ENCODE measurements at places on chromosomes 2 and 18. TPM values are rescaled to one million over a fixed set of nuclear protein-coding genes. Genes with fewer than 3 reads are reported as not detected.

Gene PLCL1
- polyA plus RNA-seq = 13.1 TPM

Gene SERPINB10
- 0.30 TPM for polyA plus RNA-seq

Gene PKDCC
- polyA plus RNA-seq = 136 TPM

Gene LAMA3
- polyA plus RNA-seq = 146 TPM

Gene PSMA8
- not detected for polyA plus RNA-seq

Gene RPL31
- 3,672 TPM for polyA plus RNA-seq

Gene MAP3K19
- polyA plus RNA-seq = 2.8 TPM

Gene IL1RL1
- 0.21 TPM for polyA plus RNA-seq

Gene SLC16A14
- polyA plus RNA-seq = 10.8 TPM

Gene SPATA3
- not detected for polyA plus RNA-seq

Gene BMPR2
- 87.3 TPM for polyA plus RNA-seq

Gene EHD3
- polyA plus RNA-seq = 8.7 TPM

Gene SCN3A
- 1.2 TPM for polyA plus RNA-seq

Gene LONRF2
- 2.5 TPM for polyA plus RNA-seq

Data from left lung (tissue), 14 donors.